Activated CD4-positive, alpha-beta T cell treated with anti-CD3 and anti-CD28 coated beads, Interleukin-2, amount 50 U/mL, for 16 hours (primary cell): ENCODE measurements at places on chromosomes 4 and X.

GRCh38 chrX:5807181-5807580, 421.5 kb downstream of the NLGN4X start:
- no peak for DNase-seq

DNA sequence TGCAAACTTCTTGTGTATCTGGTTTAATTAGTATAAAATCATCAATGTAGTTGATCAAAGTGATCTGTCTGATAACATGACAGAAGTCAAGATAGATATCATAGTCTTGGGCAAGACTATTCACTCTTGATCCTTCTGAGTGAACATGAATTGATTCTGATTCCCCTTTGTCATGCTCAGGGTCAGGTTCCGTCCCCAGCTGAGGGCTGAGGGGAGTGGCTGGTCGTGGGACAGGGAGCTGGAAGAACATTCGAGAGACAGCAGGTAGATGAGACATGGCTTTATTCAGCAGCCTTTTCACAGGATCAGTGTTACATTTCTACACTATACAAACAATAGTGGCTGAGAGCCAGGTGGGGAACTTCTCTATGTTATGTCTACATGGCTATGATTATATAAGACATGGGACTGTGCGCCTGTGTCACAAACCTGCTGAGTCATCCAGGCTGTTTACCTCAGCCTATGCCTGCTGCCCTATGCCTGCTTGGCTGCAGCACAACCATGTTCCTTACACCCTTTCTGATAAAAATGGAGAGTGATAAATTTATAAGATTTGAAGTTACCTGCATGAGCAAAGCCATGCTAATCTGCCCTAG, 586.9 kb upstream of the NR3C2 start:
- no peak for DNase-seq

GRCh38 chr4:1830642-1831228, 25.2 kb downstream of the LETM1 start:
- DNase-seq: no peak

DNA sequence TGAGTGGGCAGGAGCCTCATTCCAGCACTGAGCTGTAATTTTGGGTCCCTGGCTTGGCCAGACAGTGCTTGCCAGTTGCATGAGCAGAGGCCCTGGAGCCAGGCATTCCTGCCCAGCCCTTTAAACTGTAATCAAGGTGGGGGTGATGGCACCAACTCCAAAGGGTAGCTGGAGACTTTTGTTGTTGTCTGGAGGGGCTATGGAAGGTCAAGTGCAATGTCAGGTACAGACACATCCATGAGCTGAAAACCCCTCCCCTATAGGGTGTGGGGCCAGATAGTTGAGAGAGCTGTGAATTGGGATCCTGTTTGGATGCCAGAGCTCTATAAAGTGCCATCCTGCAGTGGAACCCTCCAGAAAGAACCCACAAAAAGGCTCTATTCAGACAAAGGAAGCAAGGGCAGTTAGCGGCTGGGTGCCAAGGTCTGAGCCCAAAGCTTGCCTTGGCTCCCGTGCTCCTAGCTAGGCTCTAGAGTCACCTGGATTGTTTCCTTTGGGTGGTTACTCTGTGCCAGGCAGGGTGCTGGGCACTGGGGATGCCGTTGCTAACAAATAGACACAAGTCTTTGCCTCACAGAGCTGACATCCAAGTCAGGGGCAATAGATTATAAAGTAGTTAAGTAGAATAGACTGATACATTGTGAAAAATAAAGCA, 163.0 kb downstream of the EFNB1 start:
- DNase-seq: no peak

GRCh38 chr4:34178476-34178875, 2065.8 kb downstream of the ARAP2 start:
- no peak for DNase-seq

DNA sequence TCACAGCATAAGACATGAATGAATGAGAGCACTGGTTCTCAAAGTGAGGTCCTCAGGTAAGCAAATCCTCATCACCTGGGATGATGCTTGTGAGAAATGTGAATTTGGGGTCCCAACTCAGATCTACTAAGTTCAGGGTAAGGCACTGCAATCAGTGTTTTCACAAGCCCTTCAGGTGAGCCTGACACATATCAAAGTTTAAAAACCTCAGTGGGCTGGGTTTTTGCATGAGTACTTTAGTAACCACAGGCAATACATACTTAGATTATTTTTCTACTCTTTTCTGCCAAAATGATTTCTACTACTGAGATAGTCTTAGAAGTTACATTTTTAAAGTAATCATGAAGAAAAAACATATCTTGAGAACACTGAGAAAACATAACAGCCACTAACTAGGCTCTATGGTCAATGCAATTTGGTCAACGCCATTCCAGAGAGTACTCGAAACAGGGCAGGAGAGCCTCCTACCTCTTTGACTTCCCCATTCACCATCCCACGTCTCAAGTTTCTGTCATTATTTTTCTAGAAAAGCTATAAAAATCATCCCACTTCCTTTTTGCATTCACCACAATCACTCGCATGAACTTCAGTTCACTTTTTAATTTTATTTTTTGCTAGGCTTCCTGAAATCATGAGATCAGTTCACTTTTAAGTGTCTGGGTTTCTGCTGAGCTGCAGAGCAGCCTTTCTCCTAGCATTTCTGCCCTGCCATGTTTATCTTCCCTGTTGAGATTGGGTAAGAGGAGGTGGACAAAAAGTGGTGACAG, 73.8 kb downstream of the MFAP3L start:
- DNase-seq: no peak

DNA sequence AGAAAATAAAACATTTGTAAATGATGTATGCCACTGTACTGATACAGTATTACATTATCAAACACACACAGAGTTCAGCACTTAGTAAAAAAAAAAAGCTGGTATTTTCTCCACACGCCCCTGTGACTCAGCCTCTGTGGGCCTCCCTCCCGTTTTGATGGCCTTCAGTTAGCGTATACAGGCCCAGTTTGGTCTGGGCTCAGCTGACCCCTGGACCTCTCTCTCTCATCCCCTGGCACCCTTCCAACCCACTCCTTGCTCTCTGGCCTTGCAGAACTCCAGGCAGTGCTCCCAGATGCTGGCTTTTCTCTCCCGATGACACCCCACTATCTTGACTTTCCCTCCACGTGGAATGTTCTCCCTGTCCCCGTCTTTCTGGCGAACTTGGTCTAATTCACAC, 89.0 kb upstream of the LIMCH1 start:
- DNase-seq: no peak

DNA sequence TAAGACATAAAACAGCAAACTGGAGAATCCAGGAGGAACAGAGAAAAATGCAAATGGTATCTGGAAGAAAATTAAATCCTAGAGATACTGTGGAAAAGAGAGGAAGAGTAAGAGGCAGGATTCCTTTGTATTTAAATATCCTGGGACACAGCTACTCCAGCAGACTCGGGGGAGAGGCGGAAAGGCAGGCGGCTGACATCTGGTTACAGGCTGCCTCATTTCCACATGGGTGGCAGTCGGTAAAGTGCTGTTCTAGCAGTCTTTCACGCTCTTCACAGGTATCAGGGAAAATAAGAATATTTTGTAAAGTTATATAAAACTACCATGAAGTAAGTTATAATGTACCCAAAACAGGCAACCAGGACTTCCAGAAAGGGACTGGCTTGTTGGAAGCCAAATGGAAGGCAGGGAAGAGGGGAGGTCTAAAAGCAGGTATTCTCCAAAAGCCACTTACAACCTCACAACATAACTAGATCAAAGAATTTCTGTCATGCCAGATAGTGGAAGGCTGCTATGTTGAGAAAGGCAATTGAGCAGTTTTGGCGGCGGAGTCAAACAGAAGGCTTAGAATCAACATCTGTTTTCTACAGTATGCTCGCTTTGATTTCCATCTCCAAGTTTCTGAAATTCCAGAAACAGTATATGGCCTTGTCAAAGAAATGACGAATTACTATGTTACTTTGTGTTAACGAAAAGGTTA, 1.3 kb upstream of the TIGD2 start:
- no peak for DNase-seq

DNA sequence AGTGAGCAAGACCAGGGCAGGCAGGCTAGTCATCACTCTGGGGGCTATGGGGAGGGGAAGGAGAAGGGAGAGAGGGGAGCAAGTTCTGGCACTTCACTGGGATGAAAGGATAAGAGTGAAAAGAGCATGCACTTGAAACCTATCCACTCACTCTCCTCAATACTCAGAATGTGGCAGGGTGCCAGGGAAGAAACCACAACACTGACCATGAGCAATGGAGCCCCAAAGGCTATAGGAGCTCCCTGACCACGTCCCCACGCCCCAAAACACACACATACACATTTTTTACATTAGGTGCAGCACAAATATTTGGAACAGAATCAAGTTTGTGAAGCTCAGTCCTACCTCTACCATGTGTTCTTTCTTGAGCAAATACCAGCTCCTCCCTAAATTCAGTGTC, 132.2 kb downstream of the IDS start:
- DNase-seq: no peak

GRCh38 chr4:153341575-153342090, 2.9 kb upstream of the MND1 start:
- DNase-seq: no peak

GRCh38 chr4:172369471-172369959, 556.3 kb downstream of the GALNTL6 start:
- DNase-seq: no peak

GRCh38 chr4:52201715-52202114, 150.6 kb downstream of the SPATA18 start:
- no peak for DNase-seq

GRCh38 chr4:129328162-129328561, 232.2 kb downstream of the C4orf33 start:
- no peak for DNase-seq

- no peak for DNase-seq
Measured at GRCh38 chrX:47222751-47223350, 4.4 kb downstream of the CDK16 start.
